Activated CD4-positive, alpha-beta memory T cell treated with anti-CD3 and anti-CD28 coated beads, Interleukin-2, amount 10 ng/mL, durations not matched to agents 7 days and 5 days (primary cell): ENCODE measurements at places on chromosomes 6 and 20.
A peak's percentile ranks its signal among the peaks of the same experiment; 100 is the strongest.

DNA sequence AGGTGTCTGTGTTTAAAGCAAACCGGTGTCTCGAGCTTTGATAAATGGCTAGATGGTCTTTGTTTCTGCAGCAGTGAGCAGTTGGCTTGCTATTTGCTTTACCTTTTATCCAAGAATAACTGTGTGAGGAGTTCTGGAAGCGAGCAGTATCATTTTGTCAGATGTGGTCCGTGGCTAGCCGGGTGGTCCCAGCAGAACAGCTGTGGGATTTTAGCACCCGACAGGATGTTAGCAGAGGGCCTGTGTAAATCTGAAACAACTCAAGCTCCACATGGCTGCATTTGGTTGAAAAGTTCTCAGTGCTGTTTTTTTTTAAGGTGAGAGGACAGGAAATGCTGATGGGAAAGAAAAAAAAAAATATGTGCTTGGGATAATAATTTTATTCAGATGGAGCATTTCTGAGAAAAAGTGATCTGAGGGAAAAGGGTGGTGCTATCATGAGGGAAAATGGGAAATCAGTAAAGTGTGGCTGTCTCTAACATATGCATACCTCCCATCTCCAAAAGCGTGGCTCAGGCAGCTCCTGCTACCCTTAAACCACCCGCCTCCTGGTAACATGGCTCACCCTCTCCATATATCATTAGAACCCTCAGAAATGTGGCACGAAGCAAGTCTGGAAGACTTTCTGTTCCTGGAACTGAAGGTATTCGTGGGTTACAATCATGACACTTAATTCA, 215.4 kb downstream of the TSHZ2 start:
- no peak for DNase-seq

DNA sequence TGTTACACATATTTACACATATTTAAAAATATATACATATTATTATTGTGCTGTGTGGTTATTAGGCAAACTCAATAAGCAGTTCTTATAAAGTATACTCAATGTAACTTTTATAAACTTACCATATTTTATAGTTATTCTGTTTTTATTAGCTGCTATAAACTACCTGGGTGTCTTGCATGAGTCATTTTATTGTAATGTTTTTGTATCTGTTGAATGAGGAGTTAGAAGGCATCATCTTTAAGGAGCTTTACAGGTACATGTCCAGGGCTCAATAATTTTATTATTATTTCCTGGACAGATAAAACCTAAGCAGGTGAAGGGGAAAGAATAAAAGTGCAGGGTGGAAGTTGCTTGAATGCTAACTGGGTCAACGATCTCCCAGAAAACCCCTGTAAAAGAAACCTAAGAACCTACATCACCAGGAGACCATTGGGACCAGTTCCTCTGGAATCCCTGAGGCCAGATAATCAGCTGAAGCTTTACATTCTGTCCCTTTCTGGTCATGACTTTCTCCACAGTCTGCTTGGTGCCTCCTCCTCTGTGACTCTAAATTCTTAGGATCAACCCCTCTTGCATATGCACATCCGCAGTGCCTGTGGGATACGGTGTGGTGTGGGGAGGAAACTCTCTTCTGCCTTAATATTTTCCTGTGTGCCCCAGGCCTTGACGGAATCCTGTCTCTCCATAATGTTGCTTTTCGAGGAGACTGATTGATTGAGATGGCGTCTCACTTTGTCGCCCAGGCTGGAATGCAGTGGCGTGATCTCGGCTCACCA, 38.0 kb downstream of the TRIM38 start:
- DNase-seq = no peak

DNA sequence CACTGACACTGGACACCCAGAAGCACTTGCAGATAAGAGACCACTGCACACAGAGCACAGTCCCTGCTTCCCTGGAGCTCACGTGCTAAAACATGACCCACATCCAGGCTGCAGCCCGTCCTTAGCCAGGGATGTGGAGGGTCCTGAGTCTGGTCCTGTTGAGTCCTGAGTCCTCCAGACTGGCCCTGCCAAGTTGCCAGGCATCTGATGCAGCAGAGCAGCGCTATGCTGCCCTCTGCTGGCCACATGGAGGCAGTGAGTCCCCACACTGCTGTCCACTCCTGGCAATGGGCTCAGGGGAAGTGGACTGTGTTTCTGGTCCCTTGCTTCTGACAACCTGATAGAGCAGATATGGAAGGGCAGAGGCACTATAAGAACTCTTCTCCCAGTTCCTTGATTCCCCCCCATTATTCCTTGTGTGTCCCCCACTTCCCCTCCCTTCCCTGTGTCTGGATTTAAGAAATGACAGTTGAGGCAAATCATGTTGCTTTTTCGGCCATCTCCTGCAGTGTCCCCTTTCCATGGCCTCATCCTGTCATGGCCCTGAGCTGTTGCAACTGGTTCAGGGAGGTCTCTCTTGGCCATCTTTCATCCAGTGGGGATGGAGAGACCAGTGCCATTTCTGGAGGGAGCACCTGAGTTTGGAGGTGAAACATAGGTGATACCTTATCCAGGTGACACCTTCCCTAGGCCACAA, 86.0 kb downstream of the DHX35 start:
- peak; percentile 79 for DNase-seq

- no peak for DNase-seq
Observed at GRCh38 chr20:11101696-11102095, 427.9 kb upstream of the JAG1 start.

GRCh38 chr20:22473293-22473692, 111.1 kb downstream of the FOXA2 start:
- DNase-seq = no peak

DNA sequence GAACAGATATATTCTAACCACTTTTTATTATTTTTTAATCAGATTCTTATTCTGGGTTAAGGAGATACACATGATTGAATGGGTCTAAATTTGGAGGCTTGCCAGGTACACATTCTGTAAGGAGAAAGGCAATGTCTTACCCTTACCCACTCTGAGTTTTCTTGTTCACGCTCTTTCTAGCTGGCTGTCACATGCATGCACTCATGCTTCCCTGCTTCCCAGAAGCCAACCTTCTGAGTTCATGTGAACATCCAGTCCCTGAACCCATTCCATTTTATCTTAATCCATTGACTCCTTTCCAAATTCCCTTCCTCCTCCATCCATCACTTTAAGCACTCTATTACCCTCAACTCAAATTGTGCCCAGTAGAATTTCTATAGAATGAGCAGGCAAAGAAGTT, 17.5 kb upstream of the MOCS1 start:
- DNase-seq = no peak

DNA sequence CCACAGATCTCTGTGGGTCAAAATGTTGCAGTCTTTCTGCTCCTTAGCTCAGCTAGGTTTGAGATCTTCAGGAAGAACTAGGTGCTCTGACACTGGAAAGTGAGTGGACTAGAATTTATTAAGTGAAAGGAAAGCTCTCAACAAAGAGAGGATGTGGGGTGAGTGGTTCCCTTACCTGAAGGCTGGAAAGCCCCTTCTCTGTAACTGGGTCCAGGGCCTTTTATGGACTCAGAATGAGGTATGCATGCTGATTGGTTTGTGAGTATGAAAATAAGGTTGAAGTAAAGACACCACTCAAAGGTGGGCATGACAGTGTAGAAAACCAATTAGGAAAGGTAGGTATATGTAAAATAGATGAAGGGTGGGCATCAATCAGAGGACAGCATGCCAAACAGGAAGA, 485.5 kb downstream of the CD109 start:
- no peak for DNase-seq

GRCh38 chr20:13442986-13443385, 195.7 kb downstream of the TASP1 start:
- DNase-seq = no peak

DNA sequence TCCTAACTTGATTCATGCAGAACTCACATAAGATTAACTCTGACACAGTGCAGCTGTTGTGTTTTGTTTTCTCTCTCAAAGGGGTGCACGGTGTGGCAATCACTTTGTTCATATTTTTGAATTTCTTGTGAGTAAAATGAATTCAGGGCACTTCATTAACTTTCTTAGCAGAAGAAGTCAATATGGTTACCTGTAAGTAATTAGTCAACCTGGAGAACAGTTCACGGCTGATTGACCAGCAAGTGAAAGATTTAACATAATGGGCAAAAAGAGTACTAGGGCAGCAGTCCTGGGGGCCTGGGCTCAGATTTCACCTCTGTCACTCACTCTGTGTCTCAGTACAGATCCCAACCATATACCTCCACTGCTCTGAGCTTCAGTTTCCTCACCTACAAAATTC, 102.4 kb upstream of the SPTLC3 start:
- DNase-seq = no peak

- no peak for DNase-seq
Observed at GRCh38 chr6:111552241-111552744, 53.4 kb downstream of the TRAF3IP2 start.

DNA sequence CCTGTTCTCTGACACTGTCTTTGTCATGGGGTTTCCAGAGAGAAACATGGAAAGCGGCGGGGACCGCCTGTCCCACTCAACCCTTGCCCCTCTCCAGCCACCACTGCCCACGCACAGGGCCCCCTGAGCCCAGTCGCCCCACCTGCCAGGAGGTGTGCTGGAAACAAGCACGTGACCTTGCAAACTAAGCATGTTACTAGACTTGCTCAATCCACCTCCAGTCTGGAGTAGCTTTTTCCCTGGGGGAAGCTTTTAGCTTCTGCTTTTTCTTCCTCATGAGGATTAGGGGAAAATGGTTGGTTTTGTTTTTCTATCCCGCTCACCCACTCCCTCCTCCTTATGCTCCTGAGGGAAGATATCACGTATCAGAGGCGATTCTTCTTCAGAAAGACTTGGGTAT, 105.7 kb downstream of the PLEKHG1 start:
- DNase-seq = no peak

GRCh38 chr20:59813948-59814839, 119.2 kb downstream of the SYCP2 start:
- DNase-seq = no peak
